ENCODE measurements at places on chromosomes 7 and 10.

DNA sequence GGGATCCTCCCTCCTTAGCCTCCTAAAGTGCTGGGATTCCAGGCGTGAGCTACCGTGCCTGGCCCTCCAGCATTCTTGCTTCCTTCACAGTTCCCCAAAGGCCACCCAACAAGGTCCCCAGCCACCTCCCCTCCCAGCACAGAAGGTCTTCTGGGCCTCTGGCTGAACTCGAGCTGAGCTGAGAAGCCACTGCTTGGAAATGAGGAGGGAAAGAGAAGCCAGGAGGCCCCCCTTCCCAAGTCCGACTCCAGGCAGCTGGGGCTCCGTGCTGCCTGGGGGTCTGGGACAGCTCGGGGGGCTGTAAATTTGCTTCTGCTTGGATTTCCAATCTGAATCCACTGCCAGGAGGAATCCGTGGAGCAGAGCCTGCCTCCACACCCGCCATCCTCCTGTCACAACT lies 5.5 kb upstream of the EPO start:
- no peak for DNase-seq

- no peak for DNase-seq
These were observed 91.3 kb downstream of the AVL9 start for GRCh38 chr7:32586291-32587221.

DNA sequence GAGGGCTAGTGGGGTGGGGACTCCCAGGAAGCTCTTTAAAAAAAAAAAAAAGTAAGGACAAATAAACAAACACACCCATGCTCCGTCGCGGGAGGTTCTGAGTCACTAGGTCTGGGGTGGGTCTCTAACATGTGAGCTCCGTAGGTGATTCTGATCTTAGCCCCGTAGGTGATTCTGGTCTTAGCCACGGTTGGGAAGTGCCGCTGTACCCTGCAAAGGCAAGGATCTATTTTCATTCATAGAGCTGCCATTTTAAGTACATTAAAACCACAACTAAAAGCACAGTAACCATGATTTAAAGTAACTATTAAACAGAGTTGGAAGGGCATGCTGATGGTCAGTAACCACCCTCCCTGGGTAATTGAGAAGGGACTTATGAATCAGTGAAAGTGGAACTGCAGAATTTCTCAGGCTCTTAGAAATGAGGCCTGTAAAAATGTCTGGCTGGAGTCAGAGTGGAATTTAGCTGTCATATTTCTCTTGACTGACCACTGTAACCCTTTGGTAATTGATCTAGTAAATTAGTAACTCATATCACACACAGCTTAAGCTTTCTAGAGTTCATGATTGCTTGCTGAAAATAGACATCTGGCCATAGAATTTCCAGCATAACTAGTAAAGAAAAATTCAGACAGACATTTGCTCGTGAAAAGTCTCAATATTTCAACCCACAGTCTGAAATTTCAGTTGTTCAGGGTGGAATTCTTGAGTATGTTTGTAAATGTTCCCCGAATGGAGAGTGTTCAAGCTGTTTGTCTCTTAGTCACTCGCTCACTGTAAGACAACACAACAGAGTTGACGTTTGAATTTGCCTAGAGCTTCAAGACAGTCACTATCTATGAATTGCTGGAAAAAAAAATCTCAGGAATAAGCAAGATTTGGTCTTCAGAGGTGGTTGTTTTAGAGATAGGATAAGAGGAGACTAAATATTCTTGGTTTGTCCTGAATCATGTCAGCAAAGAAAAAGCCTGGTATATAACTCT lies 34.2 kb upstream of the TCF7L2 start:
- no peak for DNase-seq

- peak; percentile 11 for DNase-seq
These were observed 38.7 kb downstream of the GNA12 start for GRCh38 chr7:2805213-2805944.

- no peak for DNase-seq
These were observed 272.3 kb upstream of the SEMA3C start for GRCh38 chr7:81190997-81191768.

- DNase-seq = peak; percentile 55
These were observed 562 bp downstream of the TMEM243 start for GRCh38 chr7:87218796-87219544.

DNA sequence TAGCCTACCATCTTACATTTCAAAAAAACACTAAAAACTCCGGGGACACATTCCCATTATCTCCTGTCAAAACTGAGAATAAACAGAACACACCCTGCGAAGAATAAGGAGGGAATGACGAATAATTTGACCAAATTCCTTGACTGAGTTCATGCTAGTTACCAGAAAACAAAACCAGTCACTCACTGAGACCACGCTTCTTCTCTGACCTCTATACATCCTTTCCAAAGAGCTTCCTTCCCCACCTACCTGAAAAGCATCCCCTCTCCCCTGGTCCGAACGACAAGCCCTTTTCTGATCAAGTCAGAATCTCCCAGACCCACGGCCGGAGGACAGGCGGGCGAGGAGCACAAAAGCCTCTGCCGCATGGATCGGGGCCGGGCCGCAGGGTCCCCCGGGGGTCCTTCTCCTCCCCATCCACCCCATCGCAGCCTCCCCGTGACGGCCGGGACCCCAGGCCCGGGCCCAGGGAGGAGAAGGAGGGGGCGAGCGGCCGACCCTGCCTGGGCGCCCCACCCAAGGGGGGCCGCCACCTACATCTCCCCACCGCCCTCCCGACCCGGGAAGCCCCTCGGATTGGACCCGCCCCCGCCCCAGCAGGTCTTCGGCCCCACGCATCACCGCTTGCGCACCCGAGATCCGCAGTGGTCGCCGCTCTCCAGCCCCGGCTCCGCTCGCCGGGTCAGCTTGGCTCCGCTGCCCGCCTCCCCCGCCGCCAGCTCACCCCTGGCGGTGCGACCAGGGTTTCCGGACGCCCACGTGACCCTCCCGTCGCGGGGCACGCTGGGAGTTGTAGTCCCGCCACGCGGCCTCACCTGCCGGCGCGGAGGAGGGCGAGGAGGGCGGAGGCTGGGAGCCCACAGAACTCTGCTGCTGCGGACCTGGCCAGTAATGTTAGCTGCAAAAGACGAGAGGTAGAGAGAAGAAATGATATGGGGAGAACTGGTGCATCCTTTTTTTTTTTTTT lies at the start of gene SLC37A3:
Gene SLC37A3 (minus strand): TSS at position 747 of the 967 bp plus-strand sequence. CDS start 16,004 bp downstream, outside the sequence.
- peak; percentile 93 for DNase-seq

DNA sequence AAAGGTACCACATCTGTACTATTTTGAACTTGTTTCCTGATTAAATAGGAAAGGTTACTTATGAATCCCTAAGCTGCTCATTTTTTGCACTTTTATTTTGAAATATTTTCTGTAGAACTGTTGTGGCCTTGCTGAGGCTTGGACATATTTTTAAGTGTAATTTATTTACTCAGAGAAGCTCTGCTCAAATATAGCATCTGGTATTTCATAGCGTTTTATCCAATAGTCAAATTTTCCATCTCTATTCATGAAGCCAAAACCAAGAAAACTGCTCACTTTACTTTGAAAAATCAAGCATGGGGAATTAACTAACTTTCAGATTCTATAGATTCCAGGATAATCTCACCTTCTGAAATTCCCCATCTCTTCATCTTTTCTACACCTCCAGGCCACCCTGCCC lies 6.6 kb upstream of the FAM3C start:
- no peak for DNase-seq

DNA sequence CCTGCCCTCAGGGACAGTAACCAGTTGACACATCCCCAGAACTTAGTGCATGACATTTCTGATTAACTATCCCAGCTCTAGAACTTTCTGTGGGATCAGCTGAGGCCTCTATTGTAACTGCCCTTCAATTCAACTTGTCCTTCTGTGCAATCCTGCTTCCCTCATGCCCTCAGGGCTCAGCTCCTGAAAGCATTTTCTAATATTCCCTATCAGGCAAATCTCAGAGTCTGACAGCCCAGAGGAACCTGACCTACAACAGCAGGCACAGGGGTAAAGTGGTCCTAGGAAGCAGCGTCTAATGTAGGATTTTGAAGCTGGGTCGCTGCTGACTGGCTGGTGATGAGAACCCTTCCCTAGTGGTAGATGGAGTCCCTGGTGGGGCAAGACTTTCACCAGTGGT lies 13.6 kb upstream of the STN1 start:
- DNase-seq = no peak

GRCh38 chr7:158479664-158480025 lies 108.0 kb downstream of the PTPRN2 start:
- no peak for DNase-seq

DNA sequence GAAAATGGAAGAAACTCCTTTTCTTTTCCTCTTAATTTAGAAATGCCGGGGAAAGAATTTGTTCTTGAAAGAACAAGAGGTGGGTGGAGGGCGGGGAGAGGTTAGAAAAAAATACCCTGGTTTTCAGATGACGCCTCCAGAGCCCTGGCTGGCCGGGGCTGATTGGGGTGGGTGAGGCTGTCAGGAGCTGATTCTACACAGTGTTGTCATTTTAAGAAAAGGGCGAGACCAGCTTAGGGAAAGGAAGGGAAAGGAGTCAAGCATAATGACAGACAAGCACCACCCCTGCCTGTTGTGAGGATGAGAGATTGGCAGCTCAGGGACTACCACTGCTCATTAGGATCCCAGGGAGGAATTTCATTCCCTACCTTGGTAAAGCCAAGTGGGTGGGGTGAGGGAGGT lies 9.9 kb upstream of the FAM180A start:
- no peak for DNase-seq

DNA sequence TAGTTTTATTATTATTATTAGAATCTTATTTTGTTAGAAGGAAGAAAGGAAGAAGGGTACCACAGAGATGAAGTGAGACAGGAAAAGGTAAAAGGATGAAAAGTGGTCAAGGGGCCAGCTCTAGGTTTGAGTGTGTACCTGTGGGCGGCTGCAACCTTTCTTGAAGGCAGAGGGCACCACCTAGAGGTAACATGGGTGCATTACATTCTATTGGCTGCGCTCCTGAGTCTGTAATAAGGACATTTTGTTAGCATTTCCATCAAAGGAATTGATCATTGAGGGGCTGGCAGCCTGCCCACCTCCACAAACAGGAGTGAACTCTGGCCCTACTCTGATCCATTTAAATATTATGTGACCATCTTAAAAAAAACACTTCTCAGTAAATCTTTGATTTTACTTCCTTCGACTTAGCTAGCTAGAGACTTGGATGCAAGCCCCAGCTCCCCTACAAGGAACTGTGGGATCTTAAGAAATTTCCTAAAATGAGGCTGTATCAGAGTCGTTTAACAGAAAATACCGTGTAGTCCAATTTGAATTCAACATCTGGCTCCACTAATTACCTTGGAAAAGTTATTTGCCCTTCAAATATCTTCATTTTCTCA lies 610.4 kb downstream of the IPMK start:
- DNase-seq = peak; percentile 24

- no peak for DNase-seq
These were observed 107.2 kb upstream of the LYZL2 start for GRCh38 chr10:30736685-30737232.

Data from activated T-cell treated with anti-CD3 and anti-CD28 coated beads, Interleukin-2, amount 50 U/mL, for 48 hours (primary cell).